ENCODE measurements at places on chromosomes 6 and 20. TPM values are rescaled to one million over a fixed set of nuclear protein-coding genes. Genes with fewer than 3 reads are reported as not detected.

The FNDC11 gene
- 0.27 TPM for total RNA-seq

The MAP7 gene
- 0.94 TPM for total RNA-seq

GRCh38 chr6:65745614-65746013 lies 38.6 kb upstream of the EYS start:
- DNase-seq = no peak

GRCh38 chr6:16438718-16439591 lies 200.6 kb downstream of the GMPR start:
- DNase-seq = no peak

- no peak for DNase-seq
Measured at GRCh38 chr6:6730831-6731230, 142.3 kb downstream of the LY86 start.

DNA sequence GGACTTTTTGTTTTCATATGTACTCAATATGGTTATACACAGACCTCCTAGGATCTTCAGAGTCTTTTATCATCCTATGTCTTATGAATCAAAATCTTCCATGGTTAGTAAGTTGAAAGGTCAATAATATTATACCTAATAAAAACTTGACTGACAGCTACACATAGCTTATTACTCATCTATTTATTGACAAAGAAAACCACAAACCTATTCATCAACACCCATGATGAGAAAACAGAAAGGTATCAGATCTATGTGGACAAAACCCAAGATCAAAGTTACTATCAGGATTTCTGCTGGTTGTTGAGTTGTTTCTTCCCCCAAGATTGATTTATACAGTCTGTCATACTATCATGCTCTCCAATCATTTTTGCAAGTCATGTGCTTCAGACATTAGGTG lies 460.1 kb upstream of the MANEA start:
- DNase-seq = no peak
